ENCODE measurements at places on chromosomes 3 and 15.

DNA sequence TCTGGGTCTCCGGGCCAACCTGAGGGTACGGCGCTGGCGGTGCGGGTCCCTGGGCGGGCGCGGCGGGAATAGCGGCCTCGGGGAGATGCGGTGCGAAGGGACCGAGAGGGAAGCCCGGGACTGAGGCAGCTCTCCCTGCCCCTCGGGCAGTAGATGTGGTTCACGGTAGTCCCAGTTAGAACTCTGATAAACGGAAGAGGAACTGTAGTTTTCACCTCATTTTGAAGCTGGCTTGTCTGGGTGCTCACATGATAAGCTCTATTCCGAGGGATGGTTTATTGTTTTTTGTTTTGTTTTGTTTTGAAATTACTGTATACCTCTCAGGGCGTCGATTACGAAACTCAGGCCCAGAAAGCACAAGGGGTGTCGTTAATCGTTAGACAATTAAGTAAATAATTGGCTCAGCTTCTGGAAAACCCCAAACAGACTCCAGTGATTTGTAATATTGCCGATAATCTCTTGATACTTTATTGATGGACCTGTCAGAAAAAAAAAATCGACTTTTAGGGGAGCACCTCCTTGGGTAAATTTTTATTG is 413 bp downstream of the NUSAP1 start:
- no peak for DNase-seq

DNA sequence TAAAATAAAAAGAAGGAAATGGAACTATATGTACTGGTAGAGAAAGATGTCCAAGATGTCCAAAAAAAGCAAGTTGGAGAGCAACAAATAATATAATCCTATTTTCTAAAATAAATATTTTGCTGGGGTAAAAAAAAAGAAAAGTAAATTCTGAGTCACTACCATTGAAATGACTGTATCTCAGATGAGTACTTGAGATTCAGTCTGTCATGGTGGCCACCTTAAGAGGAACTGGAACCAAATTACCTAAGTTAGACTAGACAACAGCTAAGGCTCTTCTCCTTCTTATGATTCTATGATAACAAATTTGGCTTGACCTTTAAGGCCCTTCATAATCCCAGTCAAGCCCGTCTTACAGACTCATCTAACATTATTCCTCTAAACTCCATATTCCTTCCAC is 270.6 kb upstream of the HES1 start:
- no peak for DNase-seq

GRCh38 chr3:187456250-187456649 is 88.1 kb downstream of the RTP4 start:
- DNase-seq: no peak

GRCh38 chr3:46089237-46090011 is 62.1 kb upstream of the XCR1 start:
- no peak for DNase-seq

DNA sequence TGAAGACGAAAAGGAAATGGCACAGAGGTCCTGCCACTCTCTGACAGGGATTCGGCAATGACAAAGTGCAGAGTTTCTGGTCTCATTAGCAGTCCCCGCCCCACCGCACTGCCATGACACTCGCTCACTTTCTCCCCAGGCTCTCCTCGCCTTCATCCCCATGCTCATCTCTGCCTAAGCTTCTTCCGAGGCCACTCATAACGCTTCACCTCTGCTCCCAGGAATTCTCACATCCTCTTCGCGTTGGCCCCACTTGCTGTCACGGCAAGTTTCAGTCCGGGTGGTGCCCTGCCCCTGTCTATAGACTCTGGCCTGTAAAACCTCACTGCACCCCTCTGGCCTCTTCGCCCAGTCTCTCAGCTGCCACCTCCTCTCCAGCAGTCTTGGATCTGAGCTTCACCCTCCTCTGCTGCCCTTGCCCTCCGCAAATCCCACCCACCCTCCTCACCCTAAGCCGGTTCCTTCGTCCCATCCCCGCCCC is 654 bp downstream of the RUBCN start:
- DNase-seq: peak; percentile 29

DNA sequence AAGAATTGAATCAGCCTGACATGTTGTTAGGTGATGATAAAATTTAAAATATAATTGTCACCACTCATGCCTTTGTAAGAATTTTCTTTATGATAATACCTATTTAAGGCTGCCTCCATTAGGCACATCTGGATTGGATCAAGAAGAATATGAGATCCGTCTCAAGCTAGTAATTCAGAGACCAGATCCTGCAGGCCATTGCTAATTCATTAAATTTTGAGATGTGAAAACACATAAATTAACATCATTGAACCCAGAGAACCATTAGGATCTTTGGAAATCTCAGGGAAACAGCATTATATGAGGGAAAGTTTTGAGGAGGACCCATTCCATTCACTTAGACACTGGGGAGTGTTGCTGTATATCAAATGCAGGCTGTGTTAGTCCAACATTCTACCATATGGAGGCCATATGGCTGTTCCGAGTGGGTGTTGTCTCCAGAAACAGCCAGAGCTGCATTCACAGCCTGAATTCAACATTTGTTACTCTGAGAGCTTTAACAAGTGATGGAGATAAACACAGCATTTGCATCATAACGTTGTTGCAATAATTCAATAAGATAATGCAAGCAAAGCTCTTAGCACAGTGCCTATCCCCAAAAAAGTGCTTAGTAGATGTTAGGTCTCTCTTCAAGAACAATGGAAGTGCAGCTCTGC is 67.4 kb downstream of the DTWD1 start:
- DNase-seq: no peak

DNA sequence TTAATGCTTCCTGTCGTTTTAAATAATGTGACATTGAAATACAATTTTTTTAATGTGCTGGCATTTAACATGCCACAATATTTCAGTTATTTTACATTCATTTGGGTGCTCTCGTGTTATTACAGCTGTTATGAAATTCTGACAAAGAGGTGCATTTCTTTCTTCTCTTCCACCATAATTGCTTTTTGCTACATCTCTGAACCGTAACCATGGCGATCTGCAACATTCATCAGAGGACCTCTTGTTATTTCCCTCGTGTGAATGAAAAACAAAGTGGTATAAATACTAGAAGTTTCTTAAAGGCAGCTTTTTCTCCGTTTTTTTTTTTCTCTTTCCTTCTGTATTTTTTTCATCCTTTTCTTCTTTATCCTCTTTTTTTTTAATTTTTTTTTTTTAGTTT is 316.4 kb downstream of the MCTP2 start:
- DNase-seq: no peak

- DNase-seq: no peak
These were observed 76.9 kb downstream of the RHCG start for GRCh38 chr15:89419370-89419984.

DNA sequence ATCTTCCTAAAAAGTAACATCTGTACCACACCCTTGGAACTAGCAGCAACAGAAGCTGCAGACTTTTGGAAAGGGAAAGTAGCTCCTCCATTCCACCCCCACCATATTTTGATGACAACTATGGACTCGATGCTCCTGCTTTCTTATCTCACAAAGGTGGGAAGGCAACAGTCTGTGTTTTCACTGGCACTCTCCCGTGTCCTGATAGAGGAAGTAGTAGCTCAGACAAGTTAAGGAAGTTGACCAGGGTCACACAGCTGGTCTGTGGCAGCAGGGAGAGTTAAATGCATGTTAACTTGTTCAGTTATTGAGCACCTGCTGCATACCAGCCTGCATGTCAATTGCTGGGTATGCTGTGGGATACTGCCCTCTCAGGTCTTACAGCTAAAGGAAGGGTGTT is 33.1 kb downstream of the BHLHE40 start:
- DNase-seq: no peak

DNA sequence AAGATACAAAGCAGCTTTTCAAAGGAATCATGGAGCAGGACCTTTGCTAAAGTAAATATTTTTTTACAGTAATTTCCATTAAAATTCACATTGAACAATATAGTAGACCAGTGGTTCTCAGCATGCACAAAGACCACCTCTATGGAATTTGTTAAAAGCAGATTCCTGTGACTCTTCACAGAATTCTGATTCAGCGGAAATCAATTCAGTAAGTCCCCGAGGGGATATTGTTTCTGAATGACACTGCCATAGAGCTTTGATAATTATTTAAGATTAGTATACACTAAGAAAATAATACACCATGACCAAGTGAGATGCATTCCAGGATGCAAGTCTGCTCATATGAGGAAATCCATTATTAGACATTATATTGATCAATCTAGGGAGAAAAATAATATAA is 161.9 kb upstream of the TNIK start:
- DNase-seq: no peak

- no peak for DNase-seq
These were observed 5.0 kb upstream of the IL16 start for GRCh38 chr15:81191701-81192100.

DNA sequence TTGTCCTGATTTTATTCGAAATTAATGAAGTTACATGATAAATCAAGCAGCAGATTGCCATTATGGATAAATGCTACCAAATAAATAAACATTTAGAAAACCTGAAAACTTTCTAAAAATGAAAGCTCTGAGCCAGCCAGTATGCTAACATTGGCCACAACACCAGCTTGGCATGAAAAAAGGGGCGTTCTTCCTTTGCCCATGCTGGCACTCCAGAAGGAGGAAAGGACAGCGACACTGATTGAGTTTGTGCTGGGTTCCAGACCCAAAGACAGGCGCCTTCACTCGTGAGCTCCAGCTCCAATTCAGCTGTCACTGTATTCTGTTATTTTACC is 5.1 kb downstream of the STIMATE start:
- DNase-seq: no peak

- DNase-seq: no peak
These were observed 17.8 kb downstream of the TLE3 start for GRCh38 chr15:70079888-70080287.

DNA sequence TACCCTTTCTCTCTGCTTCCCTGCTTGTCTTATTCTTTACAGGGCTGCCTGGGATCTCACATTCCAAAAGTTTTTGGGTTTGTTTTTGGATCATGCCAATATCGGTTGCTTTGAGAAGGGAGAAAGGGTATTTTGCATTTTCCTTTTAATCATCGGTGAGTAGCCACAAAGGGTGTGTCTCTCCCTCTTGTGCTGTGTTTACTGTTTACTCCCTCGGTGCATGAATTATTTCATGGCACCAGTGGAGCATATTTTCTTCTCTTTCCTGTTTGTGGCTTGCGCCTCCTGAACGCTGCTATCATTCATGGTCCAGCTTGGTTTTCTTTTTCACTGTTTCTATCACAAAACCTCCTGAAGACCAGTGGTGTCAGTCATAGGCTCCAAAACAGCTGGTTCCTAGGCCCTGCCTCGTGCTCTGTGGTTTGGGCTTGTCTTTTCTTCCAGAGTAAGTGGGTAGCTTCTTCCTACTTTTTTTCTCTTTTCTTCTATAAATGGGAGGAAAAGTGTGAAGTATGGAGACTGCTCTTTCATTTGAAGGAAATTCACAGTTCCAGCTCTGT is 54.9 kb downstream of the IGF1R start:
- no peak for DNase-seq

DNA sequence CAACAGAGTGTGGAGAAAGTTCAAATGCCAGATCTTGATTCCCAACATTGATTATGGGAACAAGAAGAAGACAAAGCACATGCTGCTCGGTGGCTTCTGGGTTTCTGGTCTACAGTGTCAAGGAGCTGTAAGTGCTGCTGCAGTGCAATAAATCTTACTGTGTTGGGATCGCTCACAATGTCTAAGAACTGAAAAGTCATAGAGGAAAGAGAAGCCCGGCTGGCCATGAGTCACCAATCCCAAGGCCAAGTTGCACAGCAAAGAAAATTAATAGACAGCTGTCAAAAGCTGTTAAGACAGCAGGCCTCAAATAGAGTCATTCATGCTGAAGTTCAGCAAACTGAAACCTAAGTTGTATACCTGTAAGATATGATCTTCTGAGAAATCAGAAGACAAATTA is 33.2 kb upstream of the SPPL2A start:
- no peak for DNase-seq

DNA sequence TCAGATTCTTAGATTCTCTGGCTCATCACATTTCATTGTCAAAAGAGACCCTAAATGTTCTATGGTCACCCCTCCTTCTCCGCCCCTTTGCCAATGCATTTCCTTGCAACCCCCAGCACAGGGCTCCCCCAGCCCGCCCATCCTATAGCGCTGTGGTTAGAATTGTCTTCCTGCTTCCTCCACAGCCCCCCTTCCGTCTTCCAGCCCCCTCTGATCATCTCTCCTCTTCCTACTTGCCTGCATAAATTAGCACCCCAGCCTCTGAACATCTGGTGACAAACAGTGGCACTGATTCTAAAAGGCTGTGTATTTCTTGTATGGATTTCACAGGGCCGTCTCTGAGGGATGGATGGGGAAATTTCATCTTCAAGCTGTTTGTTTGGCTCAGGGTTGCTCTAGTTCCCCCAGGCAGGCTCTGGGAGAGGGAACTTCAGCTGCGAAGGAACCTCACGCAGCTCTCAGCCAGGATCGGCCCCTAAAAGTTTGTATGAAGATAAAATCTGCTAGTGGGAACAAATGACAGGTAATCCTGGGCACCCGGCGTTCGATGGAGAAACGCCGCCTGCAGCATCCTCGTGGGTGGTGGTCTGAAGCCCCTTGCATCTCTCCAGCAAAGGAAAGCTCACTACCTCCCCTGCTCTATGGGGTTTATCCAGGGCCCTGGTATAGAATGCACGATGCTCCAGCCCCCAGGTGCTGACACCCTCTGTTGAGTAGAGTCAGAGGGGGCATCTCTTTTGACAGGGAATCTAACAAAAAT is 83.0 kb downstream of the WNT7A start:
- no peak for DNase-seq

GRCh38 chr3:112734736-112735350 is 93.9 kb upstream of the CCDC80 start:
- peak; percentile 36 for DNase-seq

DNA sequence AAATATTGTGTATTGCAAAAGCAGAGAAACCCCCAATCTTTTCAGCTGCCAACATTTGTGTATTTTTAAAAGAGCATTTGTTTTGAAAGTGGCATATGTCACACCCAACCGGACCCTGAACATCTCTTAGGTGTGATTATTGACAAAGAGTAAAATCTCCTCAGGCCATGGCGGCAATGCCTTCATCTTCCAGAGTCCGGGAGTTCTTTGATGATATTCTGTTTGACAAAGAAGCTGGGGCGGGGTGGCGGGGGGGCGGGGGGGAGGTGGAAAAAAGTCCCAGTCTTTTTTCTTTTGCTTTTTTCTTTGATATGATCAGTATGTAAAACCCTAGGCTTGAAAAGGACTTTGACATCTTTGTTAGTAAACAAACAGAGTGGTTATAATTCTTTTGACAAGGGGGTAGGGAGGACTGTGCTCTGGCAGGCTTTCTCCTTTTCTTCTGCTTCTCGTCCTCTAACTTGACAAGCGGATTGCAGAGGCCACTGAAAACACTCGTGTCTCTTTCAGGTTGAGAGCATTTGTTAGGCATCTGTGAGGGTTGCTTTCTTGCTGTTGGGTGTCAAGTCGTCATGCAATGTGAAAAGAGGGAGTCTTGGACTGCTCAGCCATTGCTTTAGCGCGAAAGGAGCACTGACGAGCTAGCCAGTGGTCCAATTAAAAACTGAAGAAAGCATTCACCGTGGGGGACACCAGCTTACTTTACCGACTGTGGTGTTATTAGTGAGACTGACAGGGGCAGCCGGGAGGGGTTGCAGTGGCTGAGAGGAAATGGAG is 243.2 kb downstream of the NSUN3 start:
- no peak for DNase-seq

DNA sequence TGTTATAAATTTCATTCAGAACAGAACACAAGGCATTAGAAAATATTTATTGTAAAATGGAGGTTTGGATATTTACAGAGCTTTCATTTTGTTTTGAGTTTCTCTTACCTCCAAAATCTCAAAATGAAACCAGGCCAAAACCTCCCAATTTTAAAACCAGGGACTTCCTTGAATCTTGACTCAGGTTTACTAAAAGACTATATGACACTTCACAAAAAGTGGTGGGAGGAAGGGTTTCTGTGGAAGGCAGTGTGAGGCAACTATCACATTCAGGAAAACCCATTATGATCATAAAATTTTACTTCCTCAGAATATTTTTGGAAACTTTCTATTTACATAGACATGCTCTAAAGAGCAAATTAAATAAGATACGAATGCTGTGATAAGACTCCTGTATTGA is 205.8 kb upstream of the EOMES start:
- no peak for DNase-seq

Data from stimulated activated CD8-positive, alpha-beta memory T cell treated with anti-CD3 and anti-CD28 coated beads, Interleukin-7, amount 100 ng/mL, for 24 hours (primary cell).